Smooth muscle cell of the brain vasculature (primary cell): ENCODE measurements at places on chromosomes 2 and 18.

DNA sequence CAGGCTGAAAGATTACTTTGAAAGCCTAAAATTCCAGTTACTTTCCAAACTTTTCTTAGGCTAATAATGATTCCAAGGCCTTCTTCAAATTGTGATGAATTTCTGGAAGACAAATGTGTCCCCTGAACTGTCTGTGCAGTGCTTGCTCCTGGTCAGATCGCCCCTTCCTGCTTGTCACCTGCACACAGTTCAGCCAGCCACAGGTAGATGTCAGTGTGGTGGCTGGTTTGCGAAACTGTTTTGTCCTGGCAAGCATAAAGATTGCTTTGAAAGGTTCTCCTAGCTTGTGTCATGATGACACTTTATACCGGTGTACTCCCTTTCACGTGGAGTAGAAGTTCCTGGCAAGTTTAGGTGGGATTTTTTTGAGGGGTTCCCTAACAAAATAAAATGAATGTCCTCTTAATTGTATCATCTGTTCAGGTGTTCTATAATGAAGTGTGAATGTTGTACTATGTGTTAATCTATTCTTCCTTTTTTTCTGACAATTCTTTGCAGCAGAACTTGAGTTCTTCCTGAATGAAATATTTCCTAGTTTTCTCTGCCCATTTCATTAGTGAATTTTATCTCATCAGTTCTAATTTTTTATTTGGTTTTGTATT, 298.8 kb downstream of the ZNF407 start:
- DNase-seq = no peak

- no peak for DNase-seq
These were observed 66.3 kb downstream of the NRP2 start for GRCh38 chr2:205748639-205749038.

- no peak for DNase-seq
These were observed 217.8 kb upstream of the NXPH2 start for GRCh38 chr2:138997856-138998517.

- DNase-seq = no peak
These were observed 127.3 kb downstream of the MREG start for GRCh38 chr2:215886022-215886421.

GRCh38 chr2:238176613-238177012, 17.8 kb downstream of the ERFE start:
- no peak for DNase-seq

GRCh38 chr18:66210875-66211274, 393.0 kb downstream of the CDH19 start:
- no peak for DNase-seq

DNA sequence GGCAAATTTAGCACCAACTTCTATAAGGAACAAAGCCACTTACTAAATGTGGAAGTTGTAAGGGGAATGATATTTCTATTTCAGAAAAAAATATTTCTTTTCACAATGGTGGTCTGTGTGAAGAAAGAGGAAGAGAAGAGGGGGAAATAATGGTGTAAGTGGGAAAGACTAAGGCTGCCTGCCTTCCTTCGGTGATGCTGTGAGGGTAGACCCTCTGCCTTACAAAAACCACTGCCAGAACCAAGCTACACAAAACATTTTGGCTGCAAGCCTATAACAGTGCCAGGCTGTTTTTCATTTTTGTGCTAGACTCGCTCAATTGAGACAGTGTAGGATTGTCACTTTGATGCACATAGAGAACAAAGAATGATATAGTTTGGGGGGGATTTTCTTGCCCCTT, 286.6 kb downstream of the ZEB2 start:
- DNase-seq = no peak

- DNase-seq = no peak
These were observed 28.7 kb upstream of the MFSD6 start for GRCh38 chr2:190379249-190379964.

DNA sequence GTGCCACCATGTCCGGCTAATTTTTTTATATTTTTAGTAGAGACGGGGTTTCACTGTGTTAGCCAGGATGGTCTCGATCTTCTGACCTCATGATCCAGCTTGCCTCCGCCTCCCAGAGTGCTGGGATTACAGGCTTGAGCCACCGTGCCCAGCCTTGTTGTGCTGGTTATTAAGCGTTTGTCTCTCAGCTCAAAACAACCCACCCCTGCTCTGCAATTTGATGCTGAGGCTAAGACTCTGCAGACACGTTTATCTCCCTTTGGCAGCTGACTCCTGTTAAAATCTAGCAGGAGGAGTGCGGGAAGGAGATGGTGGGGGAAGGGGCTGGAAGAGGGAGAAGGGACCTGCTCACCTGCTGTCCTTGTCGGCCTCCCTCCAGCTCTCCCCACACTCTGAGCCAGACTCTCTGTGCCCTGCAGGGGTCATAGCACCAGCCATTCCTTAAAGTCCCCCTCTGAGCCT, 29.9 kb upstream of the IMPA2 start:
- DNase-seq = no peak

- DNase-seq = no peak
These were observed 1087.6 kb upstream of the PIK3C3 start for GRCh38 chr18:40867459-40867858.

- DNase-seq = no peak
These were observed 43.0 kb upstream of the ITSN2 start for GRCh38 chr2:24403168-24403831.

GRCh38 chr2:98477036-98477435, 32.4 kb downstream of the INPP4A start:
- DNase-seq = no peak

DNA sequence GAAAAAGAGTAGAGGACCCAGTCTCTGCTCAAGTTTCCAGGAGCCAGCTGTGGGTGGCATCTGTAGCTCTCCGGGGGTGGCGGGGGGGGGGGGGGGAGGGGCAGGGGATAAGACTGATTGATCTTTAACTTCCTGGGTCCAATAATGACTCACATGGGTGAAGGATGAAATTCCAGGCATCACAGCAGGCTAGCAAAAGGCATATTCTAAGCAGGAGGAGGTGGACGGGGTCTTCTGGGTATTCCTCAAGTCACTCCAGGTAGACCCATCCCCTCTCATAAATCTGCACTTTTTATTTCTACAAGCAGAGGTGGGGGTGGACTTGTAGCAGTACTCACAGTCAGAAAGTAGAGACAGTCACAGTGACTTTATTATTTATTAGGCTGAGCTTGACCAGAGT, 85.5 kb upstream of the TMEM247 start:
- DNase-seq = no peak

GRCh38 chr2:63983986-63984605, 35.1 kb downstream of the VPS54 start:
- DNase-seq = no peak

- no peak for DNase-seq
These were observed 104.9 kb downstream of the EIPR1 start for GRCh38 chr2:3272761-3273160.

DNA sequence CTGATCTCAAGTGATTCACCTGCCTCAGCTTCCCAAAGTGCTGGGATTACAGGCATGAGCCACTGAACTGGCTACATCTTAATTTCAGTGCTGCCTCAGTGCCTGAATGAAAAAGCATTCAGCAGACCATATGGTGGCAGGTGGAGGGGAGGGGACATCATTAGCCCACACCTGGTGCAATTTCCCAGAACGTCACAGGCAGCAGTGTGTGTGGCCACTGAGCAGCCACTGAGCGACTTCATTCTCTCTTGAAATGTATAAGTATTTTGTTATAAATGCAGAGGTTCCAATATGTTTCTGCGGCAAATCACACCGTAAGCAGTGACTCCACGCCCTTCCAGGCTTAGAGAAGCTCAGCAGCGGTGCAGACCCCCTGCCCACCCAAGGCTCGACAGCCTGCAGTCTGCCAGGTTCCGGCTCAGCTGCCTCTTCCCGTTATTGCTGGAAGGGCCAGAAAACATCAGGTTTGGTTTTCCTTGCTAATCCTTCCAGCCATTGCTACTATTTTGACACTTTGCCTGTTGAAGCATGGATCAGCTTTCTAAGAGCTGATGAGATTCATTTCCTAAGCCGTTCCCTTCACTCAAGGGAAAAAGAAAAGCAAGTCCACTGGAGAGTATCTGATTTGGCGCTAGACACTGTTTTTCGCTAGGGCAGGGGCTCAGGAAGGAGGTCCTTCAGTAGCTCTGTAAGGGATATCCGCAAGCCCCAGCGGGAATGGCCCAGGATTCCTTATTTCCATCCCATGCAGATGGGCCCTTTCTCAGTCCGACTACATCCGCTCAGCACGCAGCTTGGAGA, 250.7 kb downstream of the VAPA start:
- DNase-seq = no peak

GRCh38 chr2:144012304-144012703, 507.6 kb downstream of the ZEB2 start:
- no peak for DNase-seq

GRCh38 chr2:201538025-201538424, 86.5 kb downstream of the STRADB start:
- no peak for DNase-seq

DNA sequence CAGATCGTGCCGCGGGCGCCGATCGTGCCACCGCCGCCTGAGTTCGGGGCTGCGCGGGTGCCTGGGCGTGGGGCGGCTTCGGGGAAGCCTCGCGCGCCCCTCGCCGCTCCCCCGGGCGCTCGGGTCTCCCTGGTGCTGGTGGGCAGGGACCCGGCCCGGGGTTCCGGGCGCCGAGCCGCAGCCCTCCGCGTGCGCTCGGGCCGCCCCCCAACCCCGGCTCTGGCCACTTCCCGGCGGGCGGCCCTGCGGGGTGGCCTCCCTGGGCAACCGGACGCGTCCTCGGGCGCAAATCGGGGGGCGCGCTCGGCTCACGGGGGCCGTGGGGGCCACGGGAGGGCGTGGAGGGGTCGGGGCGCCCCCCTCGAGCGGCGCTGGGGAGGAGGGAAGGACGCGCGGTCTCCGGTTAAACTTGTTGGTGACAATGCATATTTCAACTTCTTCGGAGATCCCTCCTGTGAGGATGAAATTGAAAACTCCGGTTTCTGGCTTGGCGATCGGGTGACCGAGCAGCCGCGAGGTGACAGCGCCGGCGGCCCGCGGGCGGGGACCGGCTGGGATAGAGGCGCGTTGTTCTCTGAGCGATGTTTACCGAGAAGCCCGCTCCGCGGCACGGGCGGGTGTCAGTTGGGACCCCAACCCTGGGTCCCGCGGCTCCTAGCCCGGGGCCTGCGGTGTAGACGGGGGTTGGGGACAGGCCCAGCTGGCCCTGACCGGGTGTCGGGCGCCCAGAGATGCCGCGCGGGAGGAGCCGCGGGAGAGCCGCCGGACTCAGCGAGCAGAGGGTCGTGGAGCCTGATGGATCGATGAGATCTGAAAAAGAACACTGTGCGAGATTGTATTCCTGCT, 676 bp downstream of the SH3BP4 start:
- no peak for DNase-seq

GRCh38 chr2:190088917-190089316, 26.4 kb upstream of the MSTN start:
- DNase-seq = peak; percentile 63

DNA sequence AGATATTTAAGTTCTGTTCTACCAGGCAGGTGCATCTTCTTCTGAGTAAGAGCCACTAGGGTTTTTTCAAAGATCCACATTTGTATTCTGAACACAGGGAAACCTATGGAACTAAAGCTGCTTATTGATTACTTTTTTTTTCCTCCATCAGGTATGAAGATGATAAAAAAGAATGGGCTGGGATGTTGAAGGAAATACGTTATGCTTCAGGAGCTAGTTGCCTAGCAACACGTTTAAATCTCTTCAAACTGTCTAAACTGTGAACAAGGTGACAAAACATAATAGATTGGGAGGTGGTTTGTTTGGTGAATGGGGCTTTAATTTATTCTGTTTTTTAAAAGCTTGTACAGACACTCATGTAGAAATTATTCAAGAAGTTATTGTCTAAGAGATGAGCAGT, 15.9 kb downstream of the KLHL41 start:
- no peak for DNase-seq

DNA sequence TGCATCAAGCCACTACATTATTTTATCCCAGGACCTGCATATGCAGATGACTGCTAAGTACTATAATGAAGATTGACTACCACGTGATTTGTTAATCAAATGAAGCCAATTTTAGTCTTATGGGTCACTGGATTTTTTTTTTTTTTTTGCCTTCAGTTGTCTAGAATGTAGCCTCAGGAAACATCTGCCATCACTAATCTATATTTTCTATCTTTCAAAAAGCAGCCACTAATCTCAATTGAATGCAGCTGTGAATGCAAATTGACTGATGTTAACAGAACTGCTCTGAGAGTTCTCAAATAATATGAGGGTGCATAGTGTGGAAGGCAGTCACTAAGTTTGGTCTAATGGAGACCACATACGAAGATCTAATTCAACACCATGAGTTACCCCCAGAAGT, 106.3 kb downstream of the ABCA12 start:
- DNase-seq = no peak

- no peak for DNase-seq
These were observed 102.9 kb downstream of the DHRS9 start for GRCh38 chr2:169172151-169172735.

GRCh38 chr2:10397878-10398277, 50.2 kb downstream of the ODC1 start:
- no peak for DNase-seq

DNA sequence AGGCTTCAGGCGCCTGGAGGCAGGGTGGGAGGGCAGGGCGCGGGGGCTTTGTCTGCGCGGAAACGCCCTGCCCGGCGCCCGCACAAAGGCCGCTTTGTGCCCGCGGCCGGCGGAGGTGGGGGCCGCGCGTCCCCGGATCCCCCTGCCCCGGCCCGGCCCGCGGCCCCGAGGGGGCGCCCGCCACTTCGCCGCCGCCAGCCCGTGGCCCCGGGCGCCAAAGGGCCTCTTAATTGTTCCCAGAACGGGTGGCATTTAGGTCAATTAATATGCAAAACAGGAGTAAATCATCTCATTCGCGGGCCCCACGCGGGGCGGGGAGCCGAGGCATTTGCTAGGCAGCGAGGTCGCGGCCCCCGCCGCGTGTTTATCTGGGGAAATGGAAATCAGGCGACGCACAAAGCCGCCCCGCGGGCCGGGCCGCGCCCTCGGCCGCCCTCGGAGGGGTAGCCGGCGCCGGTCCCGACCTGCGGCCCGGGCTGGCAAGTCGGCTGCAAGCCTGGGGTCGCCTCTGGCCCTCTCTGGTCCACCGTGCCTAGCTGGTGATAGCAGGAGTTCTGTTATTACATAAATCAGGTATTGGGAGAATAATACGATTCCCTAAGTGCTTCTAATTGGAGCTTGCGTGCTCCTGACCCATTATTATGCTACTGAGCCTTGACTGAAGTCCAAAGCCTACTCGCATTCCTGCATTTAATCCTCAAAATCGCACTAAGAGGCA, 148.2 kb upstream of the GLI2 start:
- no peak for DNase-seq

DNA sequence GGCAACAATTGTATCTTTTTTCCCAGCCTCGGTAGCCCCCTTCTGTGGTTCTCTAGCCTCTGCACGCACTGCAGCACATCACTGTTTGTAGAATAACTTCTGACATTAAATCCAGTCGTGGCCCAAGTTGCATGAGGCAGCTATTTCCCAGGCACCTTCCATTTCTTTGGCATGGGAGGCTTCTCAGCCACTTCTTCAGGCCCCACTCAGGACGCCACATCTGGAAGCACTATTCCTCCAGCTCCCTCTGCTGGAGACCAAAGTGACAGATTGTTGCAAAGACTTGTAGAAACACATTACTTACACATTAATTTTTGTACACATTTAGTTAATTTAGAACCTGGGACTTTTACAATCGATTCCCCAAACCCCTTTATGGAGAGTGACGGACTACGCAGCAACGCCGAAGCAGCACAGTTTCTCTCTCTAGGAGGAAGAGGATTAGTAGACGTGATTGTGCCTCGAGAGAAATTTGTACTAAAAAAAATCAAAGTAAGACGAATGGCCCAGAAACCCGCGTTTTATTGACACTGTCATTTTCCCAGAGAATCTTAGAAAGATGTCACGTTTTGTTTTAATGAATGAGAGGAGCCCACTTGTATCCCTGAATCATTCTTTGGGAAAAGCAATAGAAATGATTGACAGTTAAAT, 57.8 kb upstream of the RGPD5 start:
- DNase-seq = peak; percentile 23

GRCh38 chr2:203804070-203804469, 63.5 kb upstream of the CTLA4 start:
- DNase-seq = peak; percentile 81
